Activated T-cell treated with anti-CD3 and anti-CD28 coated beads for 48 hours (primary cell): ENCODE measurements at places on chromosomes 7 and 10.

DNA sequence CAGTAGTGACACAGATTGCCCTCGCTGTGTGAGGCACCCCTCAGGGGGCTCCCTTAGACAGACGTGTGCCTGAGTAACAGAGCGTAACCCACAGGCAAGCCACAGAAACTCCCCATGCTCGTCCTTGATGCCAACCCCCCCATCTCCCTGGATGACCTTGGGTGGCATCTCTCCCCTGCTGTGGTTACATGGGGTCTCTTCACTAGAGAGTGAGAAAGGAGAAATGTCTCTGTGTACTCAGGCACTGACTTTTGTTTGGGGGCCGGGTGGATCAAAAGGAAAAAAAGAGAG is 1.1 kb upstream of the ASB10 start:
- no peak for DNase-seq

GRCh38 chr10:32412499-32412853 is 33.5 kb upstream of the CCDC7 start:
- DNase-seq, result no peak

DNA sequence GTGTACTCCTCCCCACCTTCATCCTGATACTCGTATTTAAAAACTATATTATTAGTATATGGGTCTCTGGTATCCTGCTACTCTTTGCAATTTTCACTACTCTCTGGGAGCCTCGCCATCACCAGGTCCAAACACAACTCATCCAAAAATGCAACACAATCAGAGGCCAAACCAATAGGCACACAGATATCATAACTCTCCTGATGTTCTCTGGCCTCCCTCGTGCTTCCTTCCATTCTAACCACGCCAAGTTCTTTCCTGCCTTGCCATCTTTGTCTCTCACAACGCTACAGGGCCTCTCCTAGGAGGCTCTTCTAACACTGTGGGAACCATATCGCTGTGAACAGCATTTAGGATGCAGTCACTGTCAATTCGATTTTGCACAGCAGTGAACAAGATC is 7.3 kb downstream of the RHEB start:
- no peak for DNase-seq

DNA sequence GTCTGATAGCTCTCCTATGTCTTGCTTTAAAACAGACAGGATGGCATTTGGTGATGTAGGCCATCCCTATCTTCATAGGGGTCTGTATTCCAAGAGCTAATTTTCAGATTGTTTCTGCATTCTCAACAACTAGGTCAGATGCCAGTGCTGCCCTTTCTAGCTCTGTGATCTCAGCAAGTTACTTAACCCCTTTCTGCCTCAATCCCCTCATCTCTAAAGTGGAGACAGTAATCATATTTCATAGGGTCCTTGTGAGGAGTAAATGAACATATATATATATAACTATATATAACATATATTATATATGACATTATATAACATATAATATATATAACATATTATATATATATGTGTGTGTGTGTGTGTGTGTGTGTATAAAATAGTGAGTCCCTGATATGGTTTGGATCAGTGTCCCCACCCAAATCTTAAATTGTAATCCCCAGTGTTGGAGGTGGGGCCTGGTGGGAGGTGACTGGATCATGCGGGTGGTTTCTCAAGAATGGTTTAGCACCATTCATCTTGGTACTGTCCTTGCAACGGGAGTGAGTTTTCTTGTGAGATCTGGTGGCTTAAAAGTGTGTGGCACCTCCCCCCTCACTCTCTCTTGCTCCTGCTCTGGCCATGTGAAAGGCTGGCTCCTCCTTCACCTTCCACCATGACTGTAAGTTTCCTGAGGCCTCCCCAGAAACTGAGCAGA is 45.2 kb downstream of the HIPK2 start:
- DNase-seq, result no peak

DNA sequence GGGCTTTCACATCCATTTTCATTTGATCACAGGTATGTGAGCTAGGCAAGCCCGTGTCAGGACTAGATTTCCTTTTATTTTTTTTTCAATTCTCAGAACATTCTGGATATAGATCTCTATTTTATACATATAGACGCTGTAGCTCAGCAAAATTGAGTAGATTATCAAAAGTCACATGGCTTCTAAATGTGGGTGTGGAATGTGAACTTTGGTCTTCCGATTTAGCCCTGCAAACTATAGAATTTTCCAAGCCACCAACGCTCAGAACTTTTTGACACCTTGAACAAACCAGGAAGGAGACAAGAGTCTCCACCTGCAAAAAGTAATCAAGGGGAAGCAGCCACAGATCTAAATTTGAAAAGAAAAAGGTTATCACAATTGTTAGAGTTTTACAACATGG is 15.9 kb upstream of the FFAR4 start:
- no peak for DNase-seq

DNA sequence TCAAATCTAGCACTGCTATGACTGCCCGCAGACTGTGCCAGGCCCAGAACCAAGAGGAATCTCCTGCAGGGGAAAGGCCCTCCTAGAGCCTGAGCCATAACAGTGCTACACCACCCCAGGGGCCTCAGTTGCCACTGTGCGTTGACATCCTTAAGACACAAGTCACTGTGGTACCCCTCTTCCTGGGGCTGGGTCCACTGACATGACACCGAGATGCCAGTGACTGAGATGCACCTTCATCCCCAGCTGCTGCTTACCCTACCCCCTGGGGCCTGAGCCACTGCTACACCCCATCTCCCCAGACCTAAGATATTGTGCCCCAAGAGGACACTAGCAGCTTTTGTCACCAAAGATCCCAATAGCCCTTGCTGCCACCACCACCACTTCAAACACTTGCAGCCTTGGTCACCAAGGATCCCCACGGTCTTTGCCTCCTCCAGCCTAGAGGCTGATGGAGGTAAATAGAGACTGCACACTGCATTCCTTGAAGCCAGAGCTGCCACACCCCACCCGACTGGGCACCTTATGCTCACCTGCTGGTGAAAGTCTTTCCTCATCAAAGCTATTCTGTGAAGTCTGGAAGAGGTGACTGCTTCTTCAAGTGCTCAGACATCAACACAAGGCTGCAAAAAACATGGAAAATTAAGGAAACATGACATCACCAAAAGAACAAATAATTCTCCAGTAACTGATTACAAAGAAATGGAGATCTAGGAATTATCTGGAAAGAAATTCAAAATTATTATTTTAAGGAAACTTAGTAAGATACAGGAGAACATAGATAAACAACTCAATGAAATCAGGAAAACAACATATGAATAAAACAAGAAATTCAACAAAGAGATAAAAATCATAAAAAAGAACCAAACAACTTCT is 40.4 kb upstream of the SHH start:
- DNase-seq, result no peak

- DNase-seq, result no peak
These were observed 73.7 kb upstream of the ABCB5 start for GRCh38 chr7:20541608-20542349.

DNA sequence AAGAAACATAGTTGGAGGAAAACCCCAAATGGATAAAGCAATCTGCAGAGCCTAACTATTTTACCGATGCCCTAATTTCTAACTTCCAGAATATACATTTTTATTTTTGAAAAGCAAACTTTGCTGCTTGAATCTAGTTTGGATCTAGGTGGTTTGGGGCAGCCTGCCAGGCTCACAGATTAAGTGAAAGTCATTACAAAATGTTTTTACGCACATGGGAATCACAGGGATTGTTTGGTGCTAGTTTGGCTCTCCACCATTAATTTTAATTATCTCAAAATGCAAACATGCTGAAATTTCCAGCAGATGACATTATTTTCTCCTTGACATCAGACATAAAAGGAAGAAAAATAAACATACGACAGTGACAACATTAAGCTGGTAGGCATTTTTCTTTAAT is 166.7 kb upstream of the INHBA start:
- DNase-seq, result no peak

DNA sequence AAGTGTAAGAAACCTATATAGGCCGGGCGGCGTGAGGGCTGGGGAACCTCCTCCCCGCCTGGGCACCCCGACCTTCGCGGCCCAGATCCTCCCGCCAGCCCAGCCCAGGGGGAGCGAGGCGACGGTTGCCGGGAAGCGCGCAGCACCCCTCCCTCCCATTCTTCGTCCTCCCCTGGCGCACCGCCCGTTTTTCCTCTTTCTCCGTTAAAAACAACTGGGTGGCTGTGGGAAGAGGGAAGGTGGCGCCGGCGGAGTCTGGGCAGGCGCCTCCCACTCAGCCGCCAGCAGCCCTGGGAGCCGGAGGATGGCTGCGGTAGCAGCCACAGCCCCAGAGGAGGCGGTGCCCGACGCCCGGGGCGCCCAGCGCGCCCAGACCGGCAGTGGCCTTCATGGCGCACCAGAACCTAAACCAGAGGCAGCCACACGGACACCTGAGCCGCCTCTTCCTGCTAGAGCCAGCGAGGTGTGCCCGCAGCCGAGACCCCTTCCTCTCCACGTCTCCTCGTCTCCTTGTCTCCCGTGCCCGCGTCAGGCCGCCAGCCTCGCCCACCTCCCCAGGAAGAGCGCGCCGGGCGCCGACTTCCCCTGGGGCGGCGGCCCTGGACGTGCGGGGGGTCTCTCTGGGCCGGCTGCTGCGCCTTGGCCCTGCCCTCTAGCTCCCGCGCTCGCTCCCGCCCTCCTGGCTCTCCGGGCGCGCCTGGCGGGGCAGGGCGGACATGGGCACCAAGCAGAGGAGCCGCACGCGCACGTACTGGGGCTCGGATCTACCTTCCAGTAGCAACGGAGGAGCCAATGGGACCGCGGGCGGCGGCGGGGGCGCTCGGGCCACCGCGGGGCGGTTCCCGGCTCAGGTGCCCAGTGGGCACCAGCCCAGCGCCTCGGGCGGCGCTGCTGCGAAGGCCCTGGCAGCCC is 32.8 kb upstream of the SFTPD start:
- DNase-seq, result peak; percentile 31

- DNase-seq, result no peak
These were observed 28.1 kb upstream of the PLEKHA1 start for GRCh38 chr10:122346326-122346950.

DNA sequence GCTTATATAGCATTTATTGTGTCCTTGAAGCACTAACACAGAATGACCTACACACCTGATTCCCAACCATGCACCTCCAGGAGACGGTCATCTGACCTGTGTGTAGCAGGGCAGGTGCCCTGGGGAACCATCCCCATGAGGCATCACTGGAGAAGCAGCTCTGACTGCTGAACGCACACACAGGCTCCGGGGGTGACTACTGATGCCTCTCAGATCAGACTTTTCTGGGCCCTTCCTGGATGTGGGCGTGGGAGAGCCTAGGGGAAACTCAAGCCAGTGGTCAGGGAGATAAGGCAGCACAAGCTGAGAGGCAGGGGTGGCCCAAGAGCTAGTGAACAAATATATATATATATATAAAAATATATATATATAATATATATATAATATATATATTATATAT is 37.6 kb downstream of the CPXM2 start:
- DNase-seq, result no peak

DNA sequence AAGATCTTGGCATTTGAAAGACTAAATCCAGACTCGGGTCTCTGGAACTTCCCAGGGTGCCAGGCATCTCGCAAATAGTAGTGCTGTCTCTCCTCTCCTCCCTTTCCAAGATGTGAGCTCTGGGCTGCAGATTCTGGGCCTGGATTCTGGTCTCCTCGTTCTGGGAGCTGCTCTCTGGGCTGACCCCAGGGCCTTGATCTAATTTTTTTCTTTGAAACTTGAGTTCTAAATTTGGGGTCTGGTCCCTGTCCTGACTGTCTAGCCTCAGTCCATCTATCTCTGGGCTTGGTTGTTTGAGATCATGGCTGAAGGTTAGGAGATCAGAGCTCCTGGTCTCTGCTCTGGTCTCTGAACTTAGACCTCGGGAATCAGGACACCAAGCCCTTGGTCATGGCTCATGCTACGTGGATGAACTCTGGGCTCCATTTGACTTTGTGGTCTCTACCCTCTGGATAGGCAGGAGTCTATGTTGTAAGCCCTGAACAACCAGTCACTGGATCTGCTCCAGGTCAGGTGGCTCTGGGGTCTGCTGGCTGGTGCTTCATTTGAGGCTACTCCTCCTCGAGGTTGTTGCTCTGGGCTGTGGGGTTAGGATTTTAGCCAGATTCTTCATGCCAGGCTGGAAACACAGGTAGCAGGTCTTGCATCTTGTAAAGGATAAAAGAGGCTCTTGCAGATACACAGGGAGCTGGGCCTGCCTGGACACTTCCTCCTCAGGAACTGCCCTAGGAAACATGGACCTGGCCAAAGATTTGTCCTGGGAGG is 8.0 kb upstream of the MBL2 start:
- no peak for DNase-seq

- DNase-seq, result no peak
These were observed 96.7 kb downstream of the HTR5A start for GRCh38 chr7:155166673-155167370.

- DNase-seq, result no peak
These were observed 42.0 kb upstream of the PDLIM1 start for GRCh38 chr10:95332666-95333249.

DNA sequence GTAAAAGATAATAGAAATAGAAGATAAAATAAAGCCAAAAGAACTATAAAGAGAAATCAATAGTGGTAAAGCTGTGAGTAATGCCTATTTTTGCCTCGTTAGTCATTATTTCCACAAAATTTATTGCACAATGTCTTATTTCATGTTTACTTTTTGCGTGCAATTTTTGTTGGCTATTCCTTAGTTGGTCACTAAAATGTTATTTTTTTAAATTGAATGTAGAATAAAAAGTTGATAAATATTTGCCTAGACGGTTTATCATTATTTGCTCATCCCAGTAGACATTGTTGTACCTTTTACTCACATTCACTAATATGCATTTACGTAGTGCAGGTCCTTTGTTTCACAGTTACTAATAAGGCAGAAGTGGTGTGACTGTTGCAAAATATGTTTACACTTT is 227.8 kb upstream of the BMPER start:
- DNase-seq, result no peak

DNA sequence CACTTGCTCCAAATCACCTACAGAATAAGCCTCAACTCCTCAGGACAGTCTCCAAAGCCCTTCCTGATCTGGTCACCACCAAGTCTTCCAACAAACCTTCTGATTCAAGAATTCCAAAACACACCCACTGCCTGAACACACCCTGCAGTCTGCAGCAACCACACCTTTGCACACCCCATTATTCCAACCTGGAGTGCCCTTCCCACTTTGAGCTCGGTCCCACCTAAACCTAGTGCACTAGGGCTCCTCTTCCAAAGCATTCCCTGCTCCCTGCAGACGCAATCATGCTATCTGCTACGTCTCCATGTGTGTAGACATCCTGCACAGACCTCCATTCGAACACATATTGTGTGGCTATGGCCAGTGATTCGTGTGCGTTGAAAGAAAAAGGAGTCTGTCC is 289.3 kb downstream of the GRID1 start:
- no peak for DNase-seq

GRCh38 chr7:88789480-88790064 is 6.0 kb downstream of the TEX47 start:
- no peak for DNase-seq

GRCh38 chr10:44245601-44245938 is 139.3 kb downstream of the CXCL12 start:
- DNase-seq, result no peak

- DNase-seq, result no peak
These were observed 121.2 kb downstream of the UBE2H start for GRCh38 chr7:129831424-129832058.

DNA sequence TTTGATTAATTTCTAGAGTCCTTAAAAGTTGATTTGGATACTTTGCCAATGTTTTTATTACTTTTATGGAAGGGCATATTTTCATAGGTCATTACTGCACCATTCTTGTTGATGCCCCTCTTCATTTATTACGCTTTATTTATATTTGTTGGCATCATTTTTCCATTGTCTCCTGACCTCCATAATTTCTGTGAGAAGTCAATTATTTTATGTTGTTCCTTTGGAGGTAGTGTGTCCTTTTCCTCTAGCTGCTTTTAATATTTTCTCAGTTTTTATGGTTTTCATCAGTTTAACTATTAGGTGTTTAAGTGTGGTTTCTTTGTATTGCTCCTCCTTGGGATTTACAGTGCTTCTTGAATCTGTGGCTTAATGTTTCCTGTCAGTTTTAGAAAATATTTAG is 134.9 kb downstream of the SAMD9 start:
- DNase-seq, result no peak
